GM18507 (cell line): ENCODE measurements at places on chromosomes 3 and 15.

GRCh38 chr3:8519156-8519555 is 17.5 kb downstream of the LMCD1 start:
- DNase-seq: no peak

GRCh38 chr3:156246961-156247725 is 126.8 kb downstream of the KCNAB1 start:
- DNase-seq: no peak

DNA sequence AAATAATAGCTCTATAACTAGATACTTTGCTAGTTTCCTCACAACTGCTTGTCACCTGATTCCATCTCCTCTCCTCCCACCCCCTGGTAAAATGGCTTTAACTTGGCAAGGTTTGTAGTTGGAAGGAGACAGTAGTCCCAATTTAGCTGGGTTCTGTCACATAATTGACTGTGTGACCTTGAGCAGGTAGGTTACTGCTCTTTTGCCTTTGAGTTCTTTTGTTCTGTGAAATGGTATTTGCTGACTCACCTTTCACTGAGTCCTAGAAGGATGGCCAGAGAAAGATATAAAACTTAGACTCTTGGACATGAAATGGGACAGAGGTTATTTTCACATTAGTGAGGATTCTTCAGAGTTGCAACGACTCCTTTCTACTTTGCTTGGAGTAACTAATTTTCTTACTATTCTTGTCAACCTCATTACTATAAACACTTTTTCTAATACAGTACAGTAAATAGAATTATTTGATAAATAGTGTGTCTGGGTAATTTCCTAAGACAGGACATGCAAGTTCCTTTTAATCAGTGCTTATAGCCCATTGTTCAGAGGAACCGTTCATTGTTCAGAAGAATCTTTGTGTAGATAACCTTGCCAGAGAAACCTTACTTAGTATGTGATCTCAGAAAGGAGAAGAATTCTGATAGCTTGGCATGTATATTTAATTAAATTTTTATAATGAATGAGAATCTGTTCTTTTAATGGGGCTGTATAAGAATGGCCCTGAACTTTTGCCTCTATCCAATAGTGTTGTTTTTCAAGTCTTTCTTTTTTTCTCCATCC is 14.3 kb downstream of the AKAP13 start:
- no peak for DNase-seq

DNA sequence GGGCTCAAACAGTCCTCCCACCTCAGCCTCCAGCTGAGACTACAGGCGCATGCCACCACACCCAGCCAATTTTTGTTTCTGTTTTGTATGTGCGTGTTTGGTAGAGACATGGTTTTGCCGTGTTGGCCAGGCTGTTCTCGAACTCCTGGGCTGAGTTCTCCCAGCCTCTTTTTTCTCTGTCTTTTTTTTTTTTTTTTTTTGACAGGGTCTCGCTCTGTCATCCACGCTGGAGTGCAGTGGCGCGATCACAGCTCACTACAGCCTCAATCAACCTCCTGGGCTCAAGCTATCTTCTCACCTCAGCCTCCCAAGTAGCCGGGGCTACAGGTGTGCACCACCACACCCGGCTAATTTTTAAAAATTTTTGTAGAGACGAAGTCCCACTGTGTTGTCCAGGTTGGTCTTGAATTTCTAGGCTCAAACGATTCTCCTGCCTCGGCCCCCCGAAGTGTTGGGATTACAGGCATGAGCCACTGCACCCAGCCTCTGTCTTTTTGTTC is 867 bp upstream of the DCAF1 start:
- no peak for DNase-seq

DNA sequence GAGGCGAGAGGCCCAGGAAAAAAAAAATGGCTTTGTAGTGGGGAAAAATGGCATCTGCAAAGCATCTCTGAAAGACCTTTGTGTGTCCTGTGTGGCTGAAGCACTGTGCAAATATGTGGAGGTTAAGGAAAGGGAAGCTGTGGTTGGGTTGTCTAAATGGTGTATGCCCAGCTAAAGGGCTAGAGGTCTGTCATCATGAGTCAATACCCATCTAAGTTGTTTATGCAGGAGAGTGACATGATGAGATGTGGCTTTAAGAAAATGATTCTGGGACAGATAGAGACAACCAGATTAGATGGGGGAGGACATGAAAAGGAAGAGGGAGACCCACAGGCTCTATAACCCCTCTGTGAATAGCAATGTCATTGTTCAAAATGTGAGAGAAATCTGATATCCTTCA is 280.7 kb downstream of the MFSD1 start:
- no peak for DNase-seq

DNA sequence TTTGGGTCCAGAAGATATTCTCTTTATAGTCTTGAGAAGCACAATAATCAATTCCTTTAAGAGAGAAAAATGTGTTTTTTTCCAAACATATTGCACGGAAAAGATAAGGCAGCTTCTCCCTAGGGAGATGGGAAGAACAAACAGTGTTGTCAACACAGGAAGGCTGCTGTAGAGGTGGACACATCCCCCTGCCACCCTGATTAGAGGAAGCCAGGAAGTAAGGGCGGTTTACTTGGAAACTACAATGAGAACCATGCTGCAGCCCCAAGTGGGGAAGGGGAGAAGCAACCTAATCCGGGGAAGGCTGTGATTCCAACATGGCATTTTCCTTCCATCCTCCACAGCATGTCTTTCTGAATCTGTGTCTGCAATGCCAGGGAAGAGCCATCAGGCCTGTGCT is 256.9 kb upstream of the TGFBR2 start:
- no peak for DNase-seq

GRCh38 chr3:71002298-71002697 is 581.2 kb downstream of the FOXP1 start:
- DNase-seq: no peak

DNA sequence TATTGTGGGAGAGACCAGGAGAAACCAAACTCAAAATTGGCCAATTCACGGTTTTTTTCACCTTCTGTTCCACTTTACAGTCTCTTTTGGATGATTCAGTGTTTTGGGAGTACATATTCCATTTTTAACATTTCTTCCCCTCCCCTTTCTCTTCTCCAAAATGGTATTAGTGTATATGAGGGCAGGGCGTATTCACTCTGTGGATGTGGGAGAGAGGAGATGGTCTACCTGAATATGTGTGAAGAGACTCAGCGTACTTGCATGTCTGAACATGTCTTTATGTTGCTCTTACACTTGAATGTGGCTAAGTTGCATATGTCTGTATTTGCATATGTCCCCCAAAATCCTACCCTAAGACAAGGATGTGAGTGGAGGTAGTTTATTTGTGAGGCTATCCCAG is 291.0 kb upstream of the PPP2R3A start:
- DNase-seq: no peak

DNA sequence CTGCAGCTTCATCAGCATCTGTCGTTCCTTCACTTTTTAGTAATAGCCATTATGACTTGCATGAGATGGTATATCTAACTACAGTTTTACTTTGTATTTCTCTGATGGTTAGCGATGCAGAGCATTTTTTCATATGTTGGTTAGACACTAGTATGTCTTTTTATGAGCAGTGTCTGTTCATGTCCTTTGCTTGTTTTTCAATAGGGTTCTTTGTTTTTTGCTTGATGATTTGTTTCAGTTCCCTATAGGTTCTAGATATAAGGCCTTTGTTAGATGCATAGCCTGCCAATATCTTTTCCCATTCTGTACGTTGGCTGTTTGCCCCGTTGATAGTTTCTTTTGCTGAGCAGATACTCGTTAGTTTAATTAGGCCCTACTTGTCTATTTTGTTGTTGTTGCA is 487.2 kb upstream of the BCHE start:
- DNase-seq: no peak

DNA sequence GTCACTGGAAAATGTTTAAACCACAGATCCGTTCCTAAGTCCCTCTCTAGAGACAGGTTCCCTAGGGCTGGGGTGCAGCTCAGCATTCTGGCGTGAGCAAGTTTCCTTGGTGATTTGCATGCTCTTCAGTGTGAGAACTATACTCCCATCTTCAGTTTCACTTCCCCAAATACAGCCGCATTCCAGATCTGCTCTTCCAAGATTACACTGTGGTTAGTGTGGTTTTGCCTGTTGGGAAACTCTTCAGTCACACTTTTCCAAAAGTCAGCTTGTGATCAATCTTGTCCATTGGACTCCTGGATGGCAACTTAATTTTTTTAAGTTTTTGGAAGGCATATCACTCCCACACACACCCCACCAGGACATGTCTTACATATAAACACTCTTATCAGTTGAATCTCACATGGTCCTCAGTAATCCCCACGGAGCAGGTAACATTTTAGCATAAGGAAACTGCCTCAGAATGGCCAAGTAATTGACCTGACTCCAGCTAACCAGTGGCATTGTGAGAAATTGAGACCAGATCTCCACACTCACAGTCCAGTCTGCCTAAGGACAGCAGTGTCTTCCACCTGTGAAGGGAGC is 33.5 kb upstream of the PTPN23 start:
- DNase-seq: peak; percentile 36
